Stimulated activated CD8-positive, alpha-beta memory T cell treated with anti-CD3 and anti-CD28 coated beads, Interleukin-15, amount 100 ng/mL, for 24 hours (primary cell): ENCODE measurements at places on chromosomes 4 and X.

DNA sequence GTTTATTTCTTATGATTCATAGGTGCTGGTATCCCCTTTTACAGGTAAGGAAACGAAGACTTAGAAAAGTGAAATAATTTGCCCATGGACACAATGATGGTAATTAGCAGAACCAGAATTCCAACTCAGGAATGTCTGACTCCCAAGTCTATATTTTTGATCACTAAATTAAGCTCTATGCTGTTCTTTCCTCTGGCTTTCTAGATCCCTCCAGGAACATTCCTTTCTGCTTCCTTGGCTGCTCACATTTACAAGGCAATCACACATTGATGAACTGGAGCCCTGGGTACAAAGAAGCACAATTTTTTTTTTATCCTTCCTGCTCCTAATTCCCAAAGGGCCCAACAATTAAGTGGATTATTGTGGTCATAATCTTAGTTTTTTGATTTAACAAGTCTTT, 7.0 kb upstream of the CDKN2AIP start:
- DNase-seq: no peak

GRCh38 chrX:19879181-19879580, 8.2 kb downstream of the SH3KBP1 start:
- no peak for DNase-seq

DNA sequence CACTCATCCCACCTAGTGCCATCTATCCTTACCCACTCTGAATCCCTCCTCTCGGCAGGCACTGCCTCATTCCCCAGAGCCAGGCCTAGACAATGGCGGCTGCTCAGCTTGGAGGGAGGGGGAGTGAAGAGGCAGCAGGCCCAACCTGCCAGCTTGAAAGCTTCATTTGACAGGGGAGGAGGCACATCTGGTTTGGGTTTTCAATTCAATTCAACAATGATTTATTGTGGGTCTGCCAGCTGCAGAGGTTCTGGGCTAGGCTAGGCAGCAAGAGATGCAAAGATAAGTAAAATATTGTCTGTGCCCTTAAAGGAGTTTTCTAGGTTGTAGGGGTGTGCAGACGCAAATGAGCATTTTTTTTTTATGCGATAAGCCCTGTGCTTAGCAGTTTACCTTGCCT, 58.5 kb downstream of the RTL9 start:
- DNase-seq: no peak

- DNase-seq: no peak
Observed at GRCh38 chr4:42360256-42360669, 37.0 kb upstream of the SHISA3 start.

DNA sequence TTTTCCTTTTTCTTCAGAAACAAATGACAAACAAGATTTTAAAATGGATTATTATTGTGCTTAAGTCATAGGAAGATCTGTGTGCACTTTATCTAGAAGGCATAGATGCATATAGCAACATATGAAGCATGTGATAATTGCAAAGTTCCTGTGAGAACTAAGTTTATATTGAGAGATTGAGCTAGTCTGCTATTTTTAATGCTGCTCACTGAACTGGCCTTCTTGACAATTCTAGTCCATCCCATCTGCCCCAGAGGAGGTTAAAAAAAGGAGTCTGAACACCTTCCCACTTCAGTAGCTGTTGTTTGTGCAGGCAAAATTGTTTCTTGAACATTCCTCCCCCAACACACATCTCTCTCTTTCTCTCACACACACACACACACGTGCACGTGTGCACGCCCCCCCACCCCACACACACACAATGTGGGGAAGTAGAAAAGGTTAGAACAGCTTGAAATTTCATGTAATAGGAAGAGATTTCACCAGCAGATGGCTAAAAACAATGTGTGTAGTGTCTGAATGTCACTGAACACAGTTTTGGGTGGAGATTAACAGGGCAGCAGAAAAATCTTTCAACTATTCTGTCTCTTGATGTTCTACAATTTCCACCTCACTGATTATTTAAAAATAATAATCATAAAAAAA, 108.0 kb downstream of the GPM6A start:
- DNase-seq: no peak

- no peak for DNase-seq
Observed at GRCh38 chr4:133513901-133514300, 364.8 kb downstream of the PCDH10 start.

DNA sequence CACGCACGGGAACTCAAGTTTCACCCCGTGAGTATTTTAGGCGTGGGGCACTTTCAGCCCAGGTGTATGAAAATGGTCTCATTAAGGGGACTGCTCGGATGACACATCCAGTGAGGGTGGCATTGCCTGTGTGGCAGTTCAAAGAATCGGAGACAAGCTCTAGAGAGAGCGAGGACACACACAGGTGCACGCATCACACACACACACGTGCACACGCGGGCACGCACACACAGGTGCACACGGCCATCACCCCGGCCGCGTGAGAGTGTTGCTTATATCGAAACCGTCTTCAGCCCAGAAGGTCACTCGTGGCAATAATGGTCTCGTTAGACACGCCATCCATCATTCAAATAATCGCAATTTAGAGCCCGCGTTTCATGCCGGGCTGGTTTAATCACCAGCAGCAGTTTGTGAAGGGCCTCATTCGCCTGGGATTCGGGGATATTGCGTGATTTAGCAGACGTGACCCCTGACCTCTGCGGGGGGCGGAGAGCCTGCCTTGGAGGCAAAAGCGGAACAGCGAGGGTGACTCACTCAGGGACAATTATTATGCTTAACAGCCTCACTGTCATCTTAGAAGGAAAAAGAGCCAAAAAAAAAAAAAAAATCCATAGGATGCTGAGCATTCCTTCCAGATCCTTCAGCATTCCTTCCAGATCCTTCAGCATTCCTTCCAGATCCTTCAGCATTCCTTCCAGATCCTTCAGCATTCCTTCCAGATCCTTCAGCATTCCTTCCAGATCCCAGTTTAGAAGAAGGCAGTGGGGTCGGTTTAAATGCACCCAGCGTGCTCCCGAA, 89.4 kb upstream of the PPP2R3B start:
- DNase-seq: no peak

DNA sequence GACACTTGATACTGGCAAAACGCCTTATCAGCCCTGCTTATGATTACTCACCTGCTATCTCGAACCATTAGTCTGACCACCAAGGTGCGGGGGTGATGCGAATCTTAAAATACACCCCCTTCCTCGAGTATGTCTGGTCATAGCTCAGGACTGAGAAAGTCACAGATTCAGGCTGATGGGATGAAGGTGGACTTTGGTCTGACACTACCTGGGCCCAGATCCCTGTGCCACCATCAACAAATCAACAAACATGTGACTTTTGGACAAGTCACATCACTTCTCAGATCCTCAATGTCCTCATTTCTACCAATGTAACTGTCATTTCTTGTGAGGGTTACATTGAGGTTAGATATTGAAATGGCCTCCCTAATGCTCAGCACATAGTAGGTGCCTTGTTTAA, 9.8 kb upstream of the MSN start:
- DNase-seq: no peak

DNA sequence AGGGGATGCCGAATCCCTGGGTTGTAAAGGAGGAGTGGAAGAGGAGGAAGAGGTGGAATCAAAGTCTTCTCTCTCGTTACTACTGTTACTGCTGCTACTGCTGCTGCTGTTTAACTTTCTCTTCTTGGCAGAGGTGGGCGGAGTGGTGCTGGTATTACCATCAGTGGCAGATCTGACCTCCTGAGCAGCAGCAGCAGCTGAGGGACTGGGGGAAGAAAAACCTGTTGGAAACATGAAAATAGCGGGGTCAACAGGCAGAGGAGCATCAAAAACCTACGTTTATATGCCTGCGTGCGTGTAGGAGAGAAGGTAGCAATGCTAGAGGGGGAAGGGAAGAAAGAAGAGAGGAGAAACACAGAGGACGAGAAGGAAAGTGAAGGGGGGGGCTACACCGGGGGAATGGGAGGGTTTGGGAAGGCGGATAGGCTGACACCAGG, 339 bp downstream of the CUL4B start:
- no peak for DNase-seq

DNA sequence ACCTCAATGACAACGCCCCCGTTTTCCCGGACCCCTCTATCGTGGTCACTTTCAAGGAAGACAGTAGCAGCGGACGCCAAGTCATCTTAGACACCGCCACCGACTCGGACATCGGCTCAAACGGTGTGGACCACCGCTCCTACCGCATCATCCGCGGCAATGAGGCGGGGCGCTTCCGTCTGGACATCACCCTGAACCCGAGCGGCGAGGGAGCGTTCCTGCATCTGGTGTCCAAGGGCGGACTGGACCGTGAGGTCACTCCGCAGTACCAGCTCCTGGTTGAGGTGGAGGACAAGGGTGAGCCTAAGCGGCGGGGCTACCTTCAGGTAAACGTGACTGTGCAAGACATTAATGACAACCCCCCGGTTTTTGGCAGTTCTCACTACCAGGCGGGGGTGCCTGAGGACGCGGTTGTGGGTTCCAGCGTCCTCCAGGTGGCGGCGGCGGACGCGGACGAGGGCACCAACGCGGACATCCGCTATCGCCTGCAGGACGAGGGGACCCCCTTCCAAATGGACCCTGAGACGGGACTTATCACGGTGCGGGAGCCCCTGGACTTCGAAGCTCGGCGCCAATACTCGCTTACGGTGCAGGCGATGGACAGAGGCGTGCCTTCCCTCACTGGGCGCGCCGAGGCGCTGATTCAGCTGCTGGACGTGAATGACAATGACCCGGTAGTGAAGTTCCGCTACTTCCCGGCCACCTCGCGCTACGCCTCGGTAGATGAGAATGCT, 2.2 kb downstream of the FAT4 start:
- no peak for DNase-seq

GRCh38 chrX:95383778-95384177, 1300.9 kb upstream of the DIAPH2 start:
- DNase-seq: no peak

DNA sequence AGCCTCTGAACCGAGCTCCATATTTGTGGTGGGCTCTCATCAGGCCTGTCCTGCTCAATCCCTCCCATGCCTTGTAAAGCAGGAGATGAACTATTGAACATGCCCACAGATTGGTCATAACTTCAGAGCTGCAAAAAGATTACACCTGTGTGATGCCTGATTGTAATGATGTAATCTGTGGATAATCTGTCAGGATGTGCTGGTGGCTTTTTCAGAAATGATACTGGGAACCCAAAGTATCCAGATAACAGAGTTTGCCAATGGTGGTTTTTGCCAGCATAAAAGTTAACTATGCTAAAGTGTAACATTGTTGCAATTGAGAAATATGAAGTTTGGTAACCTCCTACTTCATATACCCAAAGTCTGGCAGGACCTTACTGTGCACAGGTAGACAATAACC, 393.4 kb downstream of the RAPGEF2 start:
- no peak for DNase-seq

- DNase-seq: no peak
Observed at GRCh38 chrX:147846676-147847075, 65.0 kb upstream of the FMR1 start.

GRCh38 chrX:153477364-153477857, 7.0 kb upstream of the HAUS7 start:
- no peak for DNase-seq

DNA sequence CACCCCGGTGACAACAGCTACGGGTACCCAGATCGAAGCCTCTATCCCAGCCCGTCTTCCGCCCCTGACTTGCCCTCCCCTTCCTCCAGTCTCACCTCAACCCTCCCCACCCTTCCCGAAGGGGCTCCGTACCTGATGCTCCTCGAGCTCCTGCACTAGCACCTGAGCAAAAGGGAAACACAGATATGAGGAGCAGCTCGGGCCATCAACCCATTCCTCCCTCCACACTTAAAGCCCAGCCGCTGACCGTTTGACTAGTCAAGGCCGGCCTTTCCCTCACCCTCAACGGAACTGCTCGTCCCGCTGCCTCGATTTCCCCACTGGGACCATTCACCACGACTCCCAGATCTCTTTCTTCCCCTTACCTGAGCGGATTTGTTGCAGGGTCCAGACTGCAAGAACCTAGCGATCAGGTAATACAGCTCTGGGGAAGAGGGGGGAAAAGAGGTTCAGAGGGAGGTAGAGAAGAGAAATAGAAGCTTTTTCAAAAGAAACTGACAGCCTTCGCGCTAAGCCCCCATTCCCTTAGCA, 731 bp downstream of the BRWD3 start:
- no peak for DNase-seq

GRCh38 chr4:85615952-85616351, 141.0 kb downstream of the ARHGAP24 start:
- DNase-seq: no peak

DNA sequence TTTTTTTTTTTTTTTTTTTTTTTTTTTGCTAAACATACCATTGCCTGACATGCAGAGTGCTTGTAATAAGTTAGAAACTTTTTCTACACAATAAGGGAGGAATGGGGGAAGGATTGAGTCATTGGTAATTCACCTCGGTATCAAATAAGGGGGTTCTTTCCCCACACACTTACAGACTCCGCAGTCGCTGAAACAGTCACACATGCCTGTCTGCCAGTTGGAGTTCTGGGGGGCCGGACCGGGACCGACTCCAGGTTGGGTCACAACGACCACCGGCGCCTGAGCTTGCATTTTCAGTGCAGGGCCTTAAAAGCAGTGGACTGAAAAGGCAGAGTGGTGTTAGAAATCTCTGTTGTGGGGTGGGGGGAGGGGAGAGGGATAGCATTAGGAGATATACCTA, 6.9 kb downstream of the PLAC8 start:
- no peak for DNase-seq

DNA sequence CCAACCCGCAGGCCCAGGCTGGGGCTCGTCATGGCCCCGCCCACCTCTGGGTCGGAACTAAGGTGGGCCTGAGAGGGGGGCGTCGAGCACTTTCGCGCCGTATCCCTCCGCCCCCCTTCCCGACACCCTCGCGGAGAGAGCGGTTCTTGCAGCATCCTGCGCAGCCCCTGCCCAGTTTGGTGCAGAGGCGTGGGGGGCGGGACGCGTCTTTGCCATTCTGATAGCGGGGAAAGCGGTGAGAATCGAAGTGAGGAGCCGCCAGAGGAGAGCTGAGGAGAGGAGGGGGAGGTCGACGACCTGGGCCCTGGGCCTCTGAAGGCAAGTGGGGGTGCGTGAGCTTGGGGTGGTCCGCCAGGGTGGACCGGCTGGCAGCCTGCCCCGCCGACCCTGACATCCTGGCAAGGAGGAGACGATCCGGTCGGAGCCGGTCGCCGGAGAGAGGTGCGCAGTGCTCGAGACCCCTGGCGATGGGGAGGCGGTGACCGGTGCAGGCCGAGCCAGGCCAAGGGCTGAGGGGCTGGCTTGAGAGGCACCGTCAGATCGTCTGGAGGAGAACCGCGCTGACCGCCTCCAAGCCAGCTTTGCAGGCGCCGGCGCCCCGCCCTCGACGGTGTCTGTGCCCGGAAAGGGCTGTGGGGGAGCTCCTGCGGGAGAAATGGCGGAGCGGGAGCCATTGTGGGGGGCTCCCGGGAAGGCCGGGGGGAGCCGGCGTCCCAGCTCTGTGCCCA, 25.5 kb downstream of the GPRASP3 start:
- DNase-seq: no peak

- DNase-seq: no peak
Observed at GRCh38 chr4:138540056-138540800, 298.1 kb upstream of the SLC7A11 start.

DNA sequence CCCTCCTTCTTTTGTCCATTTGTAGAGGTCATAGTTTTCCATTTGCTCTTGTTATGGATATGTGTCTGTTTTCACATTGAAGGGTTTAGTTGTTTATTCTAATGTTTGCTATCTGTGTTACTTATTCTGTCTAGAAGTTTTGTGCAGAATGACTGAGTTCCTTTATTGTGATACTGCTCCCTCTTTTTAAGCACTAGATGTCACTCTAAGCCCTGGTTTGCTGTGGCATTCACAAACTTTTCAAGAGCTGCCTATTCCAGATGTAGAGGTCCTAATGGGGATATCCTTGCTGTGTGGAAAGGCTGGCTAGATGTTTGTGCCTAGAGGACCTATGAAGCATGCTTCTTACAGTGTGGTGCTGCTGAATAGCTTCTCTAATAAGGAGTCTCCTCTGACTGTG, 338.6 kb downstream of the SPIN4 start:
- no peak for DNase-seq
